ENCODE measurements at places on chromosomes 2 and 18. TPM values are rescaled to one million over a fixed set of nuclear protein-coding genes. Genes with fewer than 3 reads are reported as not detected.

IKZF2 gene
- total RNA-seq, result 27.8 TPM

OR6B2 gene
- not detected for total RNA-seq

SPC25 gene
- 2.2 TPM for total RNA-seq

SERPINB4 gene
- 0.51 TPM for total RNA-seq

RAD51AP2 gene
- total RNA-seq, result 4.2 TPM

SPDYA gene
- total RNA-seq, result 0.73 TPM

HOXD11 gene
- 14.9 TPM for total RNA-seq

DNA sequence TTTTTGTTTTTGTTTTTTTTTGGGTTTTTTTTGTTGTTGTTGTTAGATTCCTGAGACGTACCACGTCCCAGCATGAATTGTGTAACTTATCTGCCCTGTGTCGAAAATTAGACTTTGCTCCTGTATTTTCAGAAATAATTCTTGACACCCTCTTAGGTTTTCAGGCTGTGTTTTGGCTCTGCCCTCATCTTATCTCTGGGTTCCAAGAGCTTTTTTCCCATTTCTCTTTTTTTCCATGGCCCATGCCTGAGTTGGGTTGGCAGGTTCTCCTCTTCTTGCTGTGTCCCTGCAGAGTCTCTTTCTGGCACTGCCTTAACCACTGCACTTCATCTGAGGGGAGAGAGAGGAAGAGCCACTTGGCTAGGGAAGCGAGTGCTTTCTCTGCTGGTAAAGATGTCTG is 42.4 kb downstream of the CTIF start:
- H3K27me3 ChIP-seq, result no peaks in the 10 kb centered on the region
- H3K4me3 ChIP-seq, result no peak overlapping the region
- H3K4me1 ChIP-seq, result no peaks in the 10 kb centered on the region
- H3K27ac ChIP-seq, result no peak overlapping the region
- no peak for DNase-seq
- H3K36me3 ChIP-seq, result no peaks in the 10 kb centered on the region

DNA sequence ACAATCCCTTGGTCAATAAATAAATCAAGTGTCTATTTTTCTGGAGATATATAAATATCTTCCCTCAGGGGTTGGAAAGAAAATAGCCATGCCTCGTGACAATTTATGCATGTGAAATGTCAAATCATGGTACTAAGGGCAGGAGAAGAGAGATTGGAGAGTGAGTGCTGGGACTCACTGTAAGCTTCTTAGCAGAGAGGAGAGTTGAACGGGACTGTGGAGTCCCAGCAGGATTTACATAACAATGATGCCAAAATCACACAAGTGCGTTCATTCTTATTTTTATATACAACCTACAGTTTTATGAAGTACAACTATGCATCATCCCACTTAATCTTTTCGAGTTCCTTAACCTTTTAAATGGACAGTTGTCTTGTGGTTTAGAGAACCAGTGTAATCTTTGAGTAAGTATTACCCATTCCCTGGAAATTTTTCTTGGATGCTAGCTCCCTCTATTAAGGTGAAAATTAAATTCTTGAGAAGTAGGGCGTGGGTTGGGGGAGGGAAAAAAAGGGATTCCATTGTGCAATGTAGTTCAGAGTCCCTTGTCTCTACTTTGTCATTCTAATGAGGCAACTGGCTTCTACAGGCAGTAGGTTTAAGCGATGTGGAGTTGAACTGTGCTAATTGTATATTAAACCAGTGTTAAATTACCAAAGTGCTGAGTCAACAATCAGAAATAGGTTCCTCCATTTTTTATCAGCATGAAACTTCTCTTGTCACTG is 143.6 kb upstream of the EPHA4 start:
- H3K36me3 ChIP-seq, result no peaks in the 10 kb centered on the region
- no peaks in the 10 kb centered on the region for H3K4me1 ChIP-seq
- no peaks in the 10 kb centered on the region for H3K27me3 ChIP-seq
- DNase-seq, result no peak

DNA sequence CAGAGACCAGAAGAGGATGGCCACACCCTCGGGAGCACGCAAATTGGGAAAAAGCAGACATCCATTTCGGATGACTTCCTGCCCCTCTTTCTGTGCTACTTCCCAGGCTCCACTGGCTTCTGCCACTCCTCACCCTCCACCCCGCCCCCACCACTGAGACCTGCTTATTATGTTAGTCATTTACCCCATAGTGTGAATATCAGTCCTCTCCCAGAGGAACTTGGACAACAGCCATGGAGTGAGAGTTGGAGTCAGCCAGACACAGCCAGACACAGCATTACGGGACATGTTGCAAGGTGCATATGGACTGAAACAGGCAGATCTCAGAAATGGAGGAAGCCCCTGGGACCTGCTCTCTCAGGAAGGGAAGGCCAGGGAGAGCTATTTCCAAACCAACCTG is 51.8 kb downstream of the CTIF start:
- no peaks in the 10 kb centered on the region for H3K27me3 ChIP-seq
- no peak overlapping the region for H3K27ac ChIP-seq
- no peak for DNase-seq
- H3K4me3 ChIP-seq, result no peak overlapping the region

GRCh38 chr2:26577442-26578112 is 63.6 kb downstream of the CIB4 start:
- H3K4me3 ChIP-seq, result no peak overlapping the region
- H3K36me3 ChIP-seq, result no peaks in the 10 kb centered on the region
- no peaks in the 10 kb centered on the region for H3K4me1 ChIP-seq
- no peak overlapping the region for H3K27ac ChIP-seq
- H3K27me3 ChIP-seq, result no peaks in the 10 kb centered on the region

GRCh38 chr2:223797811-223798721 is 39.3 kb downstream of the AP1S3 start:
- no peak for DNase-seq
- no peak overlapping the region for H3K27ac ChIP-seq
- H3K4me3 ChIP-seq, result no peak overlapping the region
- H3K27me3 ChIP-seq, result no peaks in the 10 kb centered on the region
- no peaks in the 10 kb centered on the region for H3K36me3 ChIP-seq

DNA sequence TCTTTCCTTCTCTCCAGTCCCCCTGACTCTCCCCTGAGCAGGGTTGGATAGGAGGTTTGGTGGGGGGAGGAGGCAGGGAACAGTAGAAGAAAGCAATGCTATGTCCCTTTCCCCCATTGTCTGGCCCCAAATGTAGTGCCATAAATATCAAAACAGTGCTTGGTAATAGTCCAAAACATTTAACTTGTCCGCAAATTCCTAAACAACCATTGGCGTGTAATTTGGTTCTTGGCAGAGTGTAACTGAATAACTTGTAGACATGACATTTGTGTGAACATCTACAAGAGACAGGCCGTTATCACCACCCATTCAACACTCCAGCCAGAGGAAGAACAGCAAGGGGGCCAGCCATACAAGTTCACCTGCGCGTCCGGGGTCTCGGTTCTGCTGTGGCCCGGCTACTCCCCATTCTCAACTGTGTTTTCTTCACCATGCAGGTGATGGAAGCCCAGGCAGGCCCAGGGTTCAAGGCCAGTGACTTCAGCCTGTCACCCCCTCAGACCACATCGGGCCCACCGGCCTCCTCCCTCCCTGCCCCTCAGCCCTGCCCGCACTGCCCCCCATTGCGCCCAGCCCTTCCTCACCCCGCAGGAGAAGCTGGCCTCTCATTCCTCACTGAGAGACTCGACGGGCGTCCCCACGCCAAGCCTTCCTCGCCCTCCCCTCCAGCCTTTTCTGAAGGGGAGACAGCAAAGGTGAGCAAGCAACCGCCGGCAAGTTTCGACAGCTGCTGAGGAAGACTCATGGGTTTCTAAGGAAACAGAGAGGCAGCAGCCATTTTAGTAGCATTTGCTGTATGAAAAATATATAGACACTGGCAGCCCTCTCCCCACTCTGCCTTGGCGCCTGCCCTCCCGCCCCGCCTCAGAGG is 699 bp upstream of the RAPGEF4 start:
- peak overlapping the region; percentile 55 for H3K4me3 ChIP-seq
- no peaks in the 10 kb centered on the region for H3K27me3 ChIP-seq
- H3K27ac ChIP-seq, result no peak overlapping the region
- no peaks in the 10 kb centered on the region for H3K36me3 ChIP-seq
- DNase-seq, result no peak

GRCh38 chr18:54069729-54070128 is 154.7 kb downstream of the MBD2 start:
- H3K27ac ChIP-seq, result no peak overlapping the region
- H3K27me3 ChIP-seq, result no peaks in the 10 kb centered on the region
- DNase-seq, result no peak
- H3K4me3 ChIP-seq, result no peak overlapping the region

GRCh38 chr2:60094450-60094929 is 459.0 kb downstream of the BCL11A start:
- DNase-seq, result no peak
- H3K4me1 ChIP-seq, result no peaks in the 10 kb centered on the region
- H3K4me3 ChIP-seq, result no peak overlapping the region
- no peaks in the 10 kb centered on the region for H3K27me3 ChIP-seq
- no peak overlapping the region for H3K27ac ChIP-seq

DNA sequence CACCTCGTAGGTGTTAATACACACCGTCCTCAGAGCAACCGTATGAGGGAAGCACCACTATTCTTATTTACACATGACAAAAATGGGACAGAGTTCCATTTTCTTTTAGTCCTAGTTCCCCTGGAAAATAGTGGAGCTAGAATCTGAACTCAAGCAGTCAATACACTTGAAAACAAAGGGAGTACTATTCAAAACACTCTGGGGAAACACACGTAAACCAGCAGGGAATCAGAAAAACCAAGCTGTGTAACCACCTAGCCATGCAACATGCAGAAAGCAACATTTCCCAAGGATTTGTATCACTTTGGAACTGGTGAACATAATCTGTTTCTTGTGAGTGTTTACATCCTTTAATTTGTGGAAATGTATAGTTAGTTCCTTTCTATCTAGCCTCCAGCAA is 208.2 kb downstream of the UBE2E3 start:
- no peak overlapping the region for H3K4me3 ChIP-seq
- DNase-seq, result no peak
- H3K36me3 ChIP-seq, result no peaks in the 10 kb centered on the region
- no peaks in the 10 kb centered on the region for H3K27me3 ChIP-seq
- no peak overlapping the region for H3K27ac ChIP-seq

- H3K4me3 ChIP-seq, result no peak overlapping the region
- no peaks in the 10 kb centered on the region for H3K27me3 ChIP-seq
- no peak overlapping the region for H3K27ac ChIP-seq
- H3K36me3 ChIP-seq, result no peaks in the 10 kb centered on the region
- no peaks in the 10 kb centered on the region for H3K4me1 ChIP-seq
Measured at GRCh38 chr2:20005067-20005627, 7.3 kb downstream of the MATN3 start.

DNA sequence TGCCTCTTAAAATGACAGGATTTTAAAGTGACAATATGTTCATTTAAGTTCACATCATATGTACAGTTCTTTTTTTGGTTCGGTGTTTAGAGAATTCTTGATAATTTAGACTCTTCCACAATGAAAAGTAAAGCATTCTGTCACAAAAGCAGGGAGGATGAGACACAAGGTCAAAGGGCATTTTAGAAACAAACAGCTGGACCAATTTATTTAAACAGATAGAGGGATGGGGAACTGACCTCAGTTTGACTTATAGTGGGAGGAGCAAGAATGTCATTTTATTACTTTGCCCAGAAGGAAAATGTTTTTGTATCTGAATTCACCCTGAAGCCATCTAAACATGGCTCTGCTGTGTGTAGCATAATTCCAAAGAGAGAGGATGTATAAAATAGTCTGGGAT is 128.5 kb downstream of the MEIS1 start:
- H3K36me3 ChIP-seq, result no peaks in the 10 kb centered on the region
- H3K27ac ChIP-seq, result no peak overlapping the region
- H3K27me3 ChIP-seq, result no peaks in the 10 kb centered on the region
- no peak for DNase-seq

- no peaks in the 10 kb centered on the region for H3K36me3 ChIP-seq
- H3K4me3 ChIP-seq, result no peak overlapping the region
- H3K27ac ChIP-seq, result no peak overlapping the region
- no peak for DNase-seq
- no peaks in the 10 kb centered on the region for H3K4me1 ChIP-seq
Measured at GRCh38 chr2:141137122-141137693, 993.6 kb downstream of the LRP1B start.

DNA sequence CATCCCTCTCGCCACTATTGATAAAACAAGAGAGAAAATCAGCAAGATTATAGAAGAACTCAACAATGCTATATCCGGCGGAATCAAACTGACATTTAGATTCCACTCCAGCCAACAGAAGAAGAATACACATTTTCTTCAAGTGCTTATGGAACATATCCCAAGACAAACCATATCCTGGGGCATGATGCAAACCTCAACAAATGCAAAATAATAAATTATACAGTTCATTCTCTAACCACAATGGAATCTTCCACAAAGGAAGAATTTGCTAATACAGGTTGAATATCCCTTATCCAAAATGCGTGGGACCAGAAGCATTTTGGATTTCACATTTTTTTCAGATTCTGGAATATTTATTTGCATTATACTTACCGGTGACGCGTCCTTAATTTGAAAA is 51.4 kb upstream of the YPEL5 start:
- H3K36me3 ChIP-seq, result no peaks in the 10 kb centered on the region
- no peak overlapping the region for H3K4me3 ChIP-seq
- DNase-seq, result no peak
- no peaks in the 10 kb centered on the region for H3K27me3 ChIP-seq
- H3K4me1 ChIP-seq, result no peaks in the 10 kb centered on the region

DNA sequence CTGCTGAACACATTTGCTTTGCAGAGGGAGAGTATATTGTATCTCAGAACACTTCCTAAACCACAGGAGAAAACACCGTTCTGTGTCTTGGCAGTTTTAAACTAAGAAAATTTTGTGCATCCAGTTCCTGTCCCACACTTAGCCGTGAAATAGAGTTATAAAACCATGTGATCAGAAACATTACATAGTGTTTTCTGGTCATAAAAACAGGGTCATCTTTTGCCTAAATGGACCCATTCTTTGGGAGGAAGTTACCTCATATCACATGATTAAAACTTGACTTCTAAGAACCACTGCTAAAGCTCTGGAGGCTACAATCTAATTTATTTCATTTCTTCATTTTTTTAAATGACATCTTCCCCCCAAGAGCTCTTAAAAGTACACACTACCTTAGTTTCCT is 138.7 kb downstream of the PAX3 start:
- DNase-seq, result no peak
- H3K4me3 ChIP-seq, result no peak overlapping the region
- H3K27ac ChIP-seq, result no peak overlapping the region
- no peaks in the 10 kb centered on the region for H3K4me1 ChIP-seq
- peaks cover 7% of the 10 kb centered on the region for H3K27me3 ChIP-seq

All from prostate gland (tissue), 2 donors.